Adipocyte (in vitro differentiated cells): ENCODE measurements at places on chromosomes 2 and 18.

- DNase-seq, result no peak
These were observed 81.7 kb downstream of the MGAT5 start for GRCh38 chr2:134335601-134336000.

DNA sequence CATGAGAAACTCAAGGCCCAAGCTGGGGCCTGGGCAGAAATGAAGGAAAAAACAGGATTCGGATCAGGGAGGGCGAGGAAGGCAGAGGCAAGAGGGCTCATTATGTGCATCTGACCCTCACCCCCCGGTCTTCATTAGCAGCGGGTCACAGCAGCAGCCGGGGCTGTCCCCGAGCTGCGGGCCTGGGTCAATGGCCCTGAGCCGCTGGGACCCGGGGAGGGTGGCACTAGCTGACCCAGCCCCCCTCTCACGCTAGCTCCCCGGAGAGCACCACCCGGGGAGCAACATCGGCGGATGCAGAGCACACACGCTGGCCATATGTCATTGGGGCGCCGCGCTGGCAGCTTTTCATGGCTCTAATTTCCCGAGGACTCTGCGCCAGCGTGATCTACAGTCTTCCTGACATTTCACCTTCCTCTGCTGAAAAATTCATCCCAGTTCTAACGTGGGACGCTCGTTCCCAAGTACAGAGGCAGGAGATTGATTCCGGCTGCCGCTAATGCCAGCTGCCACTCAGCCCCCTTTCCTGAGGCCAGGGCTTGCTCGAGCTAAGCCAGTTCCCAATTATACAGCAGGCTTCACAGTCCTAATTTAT lies 63.7 kb downstream of the EIPR1 start:
- DNase-seq, result no peak

- DNase-seq, result no peak
These were observed 107.4 kb downstream of the CPO start for GRCh38 chr2:207046724-207047123.

DNA sequence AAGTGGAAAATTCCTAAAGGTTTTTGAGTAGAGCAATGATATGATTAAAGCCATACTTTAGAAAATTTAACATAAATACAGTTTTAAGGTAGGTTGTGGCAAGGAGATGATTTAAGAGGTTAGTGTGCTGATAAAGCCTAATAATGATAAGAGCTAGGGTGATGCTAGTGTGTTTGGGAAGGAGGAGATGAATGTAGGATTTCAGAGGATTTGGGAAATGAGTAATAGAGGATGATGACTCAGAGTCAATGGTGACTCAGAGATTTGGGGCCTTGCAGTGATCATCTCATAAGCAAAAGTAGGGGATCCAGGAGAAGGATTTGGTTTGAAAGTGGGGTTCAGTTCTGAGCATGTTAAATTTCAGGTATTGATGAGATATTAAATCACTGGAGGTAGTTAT lies 23.3 kb downstream of the STAMBP start:
- peak; percentile 61 for DNase-seq

GRCh38 chr2:38190542-38191218 lies 114.7 kb upstream of the CYP1B1 start:
- peak; percentile 87 for DNase-seq

GRCh38 chr2:34408100-34408499 lies 809.0 kb upstream of the FAM98A start:
- no peak for DNase-seq

GRCh38 chr18:35410561-35410960 lies 33.4 kb upstream of the ZNF396 start:
- DNase-seq, result no peak

GRCh38 chr2:158403237-158403636 lies 53.3 kb downstream of the CCDC148 start:
- no peak for DNase-seq

DNA sequence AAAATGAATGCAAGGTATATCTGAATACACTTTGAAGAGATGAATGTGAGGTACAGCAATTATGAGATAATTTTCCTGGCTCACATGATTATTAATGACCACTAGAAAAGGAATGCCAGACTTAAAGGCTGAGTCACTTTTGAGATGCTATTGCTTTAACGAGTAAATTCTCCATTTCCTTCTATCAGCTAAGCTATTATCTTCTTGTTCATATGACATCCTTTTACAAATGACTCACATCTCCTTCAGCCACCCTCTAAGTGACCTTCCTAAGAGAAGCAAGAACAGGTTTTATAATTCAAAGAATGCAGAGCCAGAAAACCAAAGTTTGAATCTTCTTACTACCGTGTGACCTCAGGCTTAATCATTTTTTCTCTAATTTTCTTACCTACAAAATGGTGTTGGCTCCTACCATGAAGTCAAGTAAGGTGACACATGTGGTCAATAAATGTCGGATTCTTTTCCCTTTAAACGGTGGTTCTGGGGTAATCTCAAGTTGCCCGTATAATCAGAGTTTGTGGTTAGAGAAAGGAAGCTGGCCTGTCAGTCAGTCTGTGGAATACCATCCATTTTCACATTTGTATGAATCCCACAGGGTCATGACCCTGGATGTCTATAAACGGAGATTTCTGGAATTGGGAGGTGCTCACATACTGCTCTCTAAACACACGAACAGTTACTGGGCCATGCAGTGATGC lies 184.0 kb upstream of the PID1 start:
- DNase-seq, result peak; percentile 39

GRCh38 chr18:34315591-34316352 lies 91.1 kb upstream of the NOL4 start:
- no peak for DNase-seq

DNA sequence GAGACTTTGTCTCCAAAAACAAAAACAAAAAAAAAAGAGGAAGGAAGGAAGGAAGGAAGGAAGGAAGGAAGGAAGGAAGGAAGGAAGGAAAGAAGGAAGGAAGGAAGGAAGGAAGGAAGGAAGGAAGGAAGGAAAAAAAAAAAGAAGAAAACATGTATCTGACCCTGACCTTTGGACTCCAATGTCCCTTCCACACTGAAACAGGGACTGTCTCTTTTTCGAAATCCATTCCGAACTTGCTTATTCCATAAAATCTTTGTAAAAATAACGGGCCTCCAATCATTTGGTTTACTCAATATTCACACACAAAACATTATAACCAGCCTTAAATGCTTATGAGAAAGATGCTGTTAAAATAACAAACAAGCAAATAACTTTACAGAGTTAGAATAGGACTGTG lies 225.7 kb downstream of the TCF4 start:
- DNase-seq, result no peak

DNA sequence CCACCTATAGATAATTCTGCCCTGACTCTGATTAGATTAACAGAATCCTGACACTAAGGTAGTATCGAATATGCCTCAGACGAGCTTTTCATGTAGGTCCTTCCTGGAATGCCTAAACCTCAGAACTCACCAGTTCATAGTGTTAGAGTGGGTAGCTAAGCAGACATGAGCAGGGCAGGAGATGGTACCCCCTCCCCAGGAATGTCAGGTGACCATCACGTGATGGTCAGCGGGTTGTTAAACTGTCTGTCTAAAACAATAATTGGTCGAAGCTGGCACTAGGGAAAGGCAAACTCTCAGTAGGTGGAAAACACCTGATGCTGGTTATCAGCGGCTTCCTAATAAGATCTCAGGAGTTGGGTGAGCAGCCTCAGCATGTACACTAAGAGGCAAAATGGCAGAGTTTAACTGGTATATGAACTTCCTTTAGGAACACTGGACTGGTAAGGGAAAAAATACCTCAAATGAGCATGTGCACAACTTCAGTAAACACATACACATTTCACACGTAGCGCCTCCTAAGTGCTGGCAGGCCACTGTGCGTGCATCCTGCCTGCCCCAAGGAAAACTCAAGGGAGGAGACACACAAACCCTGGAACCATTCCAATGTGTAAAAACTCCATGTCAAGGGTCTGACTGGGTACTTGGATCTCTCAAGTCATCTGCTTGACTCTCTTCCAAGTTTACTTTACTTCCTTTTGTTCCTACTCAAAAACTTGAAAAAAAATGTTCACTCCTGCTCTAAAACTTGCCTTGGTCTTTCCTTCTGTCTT lies 339.5 kb downstream of the GULP1 start:
- no peak for DNase-seq

- no peak for DNase-seq
These were observed 8.4 kb upstream of the NMI start for GRCh38 chr2:151297882-151298281.

GRCh38 chr2:158128168-158128973 lies 26.7 kb downstream of the UPP2 start:
- DNase-seq, result peak; percentile 6

DNA sequence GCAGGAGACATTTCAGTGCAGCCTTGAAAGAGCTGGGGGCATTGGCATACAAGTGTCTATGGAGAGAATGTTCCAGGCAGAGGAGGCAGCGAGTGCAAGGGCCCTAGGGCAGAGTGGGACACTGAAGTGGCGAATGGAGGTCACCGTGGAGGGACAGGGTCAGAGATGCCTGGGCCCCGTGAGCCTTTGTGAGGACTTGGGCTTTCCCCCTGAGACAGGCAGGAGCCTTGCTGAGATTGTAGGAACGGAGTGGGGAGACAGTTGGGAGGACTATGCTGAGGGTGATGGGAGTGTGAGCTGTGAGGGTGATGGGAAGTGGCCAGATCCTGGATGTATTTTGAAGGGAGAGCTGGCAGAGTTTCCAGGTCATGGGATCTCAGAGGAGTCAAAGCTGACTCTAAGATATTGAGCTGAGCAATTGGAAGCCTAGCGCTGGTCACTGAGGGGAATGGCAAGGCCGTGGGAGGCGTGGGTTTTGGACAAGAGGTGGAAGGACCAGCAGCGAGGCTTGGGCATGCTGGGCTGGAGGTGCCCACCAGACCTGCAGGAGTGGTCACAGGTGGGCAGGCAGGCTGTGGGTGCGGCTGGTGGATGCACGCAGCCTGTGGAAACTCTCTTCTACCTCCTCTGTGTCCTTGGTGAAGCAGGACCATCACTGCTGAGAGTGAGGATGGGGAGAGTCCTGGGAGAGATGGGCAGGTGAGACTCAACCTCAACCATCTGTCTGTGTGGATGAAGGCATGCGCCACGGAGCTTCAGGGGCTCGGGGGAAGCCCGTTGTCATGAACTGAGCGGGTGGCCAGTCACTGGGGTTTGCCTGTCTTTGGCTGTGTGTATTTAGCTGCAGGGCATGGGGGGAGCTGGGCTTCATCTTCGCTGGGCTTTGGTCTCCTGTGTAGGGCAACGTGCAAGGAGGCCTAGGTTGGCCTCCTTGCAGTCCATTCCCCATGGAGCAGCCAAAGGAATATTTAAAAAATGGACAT lies 241.2 kb upstream of the HS6ST1 start:
- DNase-seq, result no peak

- no peak for DNase-seq
These were observed 10.7 kb downstream of the ARHGAP15 start for GRCh38 chr2:143139835-143140393.

DNA sequence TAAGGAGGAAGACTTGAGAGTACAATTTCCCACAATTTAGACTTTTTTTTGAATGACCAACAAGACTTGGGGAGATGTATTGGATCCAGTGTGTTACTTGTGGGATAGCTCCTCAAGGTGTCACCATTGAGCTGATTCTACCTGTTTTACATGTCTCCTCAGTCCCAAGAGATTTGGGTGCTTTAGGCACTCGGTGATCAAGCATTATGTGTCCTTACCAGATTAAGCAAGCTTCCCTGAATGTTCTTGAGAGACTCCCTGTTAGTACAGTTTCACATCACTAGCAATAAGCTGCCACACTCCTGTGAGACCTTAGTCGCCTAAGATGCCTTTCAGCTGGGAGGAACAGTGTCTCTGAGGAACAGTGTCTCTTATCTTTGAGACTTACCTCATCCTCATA lies 384.3 kb upstream of the SYT4 start:
- DNase-seq, result peak; percentile 73
